ENCODE measurements at places on chromosomes 7 and 10. TPM values are rescaled to one million over a fixed set of nuclear protein-coding genes. Genes with fewer than 3 reads are reported as not detected.

The GFRA1 gene
- not detected for total RNA-seq

The ANKRD30A gene
- total RNA-seq, result not detected

The CFAP70 gene
- 0.59 TPM for total RNA-seq

The TACR2 gene
- not detected for total RNA-seq

The KCNIP2 gene
- total RNA-seq, result 2.4 TPM

The FAM25G gene
- total RNA-seq, result not detected

DNA sequence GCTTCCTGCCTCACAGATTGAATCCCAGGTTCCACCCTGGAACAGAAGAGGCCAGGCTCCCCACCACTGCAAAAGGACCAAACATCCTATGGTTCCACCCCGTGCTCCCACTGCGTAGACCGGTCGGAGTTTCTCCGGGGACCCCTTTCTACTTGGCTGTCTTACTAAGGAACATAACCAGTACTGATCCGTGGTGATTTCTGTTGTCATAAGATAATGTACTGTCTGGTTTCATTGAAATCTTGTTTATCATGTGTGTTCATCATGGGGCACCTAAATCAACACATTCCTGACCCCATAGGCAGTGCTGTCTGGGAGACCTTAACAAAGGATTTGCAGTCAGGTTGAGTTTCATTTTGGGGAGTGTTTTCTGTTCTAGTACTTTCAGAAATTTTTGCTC is 104.5 kb downstream of the CHN2 start:
- H3K36me3 ChIP-seq, result no peaks in the 10 kb centered on the region
- H3K27ac ChIP-seq, result no peak overlapping the region
- no peaks in the 10 kb centered on the region for H3K4me1 ChIP-seq
- no peak for DNase-seq
- no peak overlapping the region for H3K4me3 ChIP-seq
- H3K27me3 ChIP-seq, result no peaks in the 10 kb centered on the region

DNA sequence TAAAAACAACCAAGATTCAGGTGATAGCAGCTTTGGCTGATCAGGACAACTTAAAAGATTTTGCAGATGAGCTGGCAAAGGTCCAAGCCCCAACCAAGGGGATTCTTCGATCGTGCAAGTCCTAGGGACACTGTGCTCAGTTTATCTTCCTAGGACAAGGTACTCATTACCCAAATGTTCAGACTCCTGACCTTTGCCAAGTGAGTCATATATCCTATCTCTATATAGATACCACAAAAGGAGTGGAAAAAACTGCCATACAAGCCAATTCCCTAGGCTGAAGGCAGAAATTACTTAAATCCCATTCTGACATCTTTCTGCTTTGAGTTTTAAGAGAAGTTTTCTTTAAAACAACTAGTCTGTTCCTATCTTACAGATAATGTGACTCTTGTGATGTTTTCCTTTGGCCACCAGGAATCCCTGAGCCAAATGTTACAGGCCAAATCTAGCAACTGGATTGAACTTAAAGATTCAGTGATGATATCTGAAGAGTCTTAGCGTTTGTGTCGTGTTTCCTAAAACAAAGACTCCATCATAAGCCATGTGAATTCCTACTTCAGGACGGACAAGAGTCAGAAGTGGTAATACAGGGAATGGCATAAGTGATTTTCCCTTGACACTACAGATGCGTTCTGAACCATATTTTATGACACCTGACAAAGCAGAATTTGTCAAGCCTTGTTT is 142.6 kb upstream of the ASAH2 start:
- H3K4me1 ChIP-seq, result peaks cover 34% of the 10 kb centered on the region
- H3K27ac ChIP-seq, result no peak overlapping the region
- no peaks in the 10 kb centered on the region for H3K36me3 ChIP-seq
- no peak for DNase-seq

GRCh38 chr7:76314042-76314721 is 11.7 kb downstream of the HSPB1 start:
- peak; percentile 99 for DNase-seq
- H3K27me3 ChIP-seq, result no peaks in the 10 kb centered on the region
- H3K36me3 ChIP-seq, result peaks cover 7% of the 10 kb centered on the region
- no peak overlapping the region for H3K4me3 ChIP-seq
- H3K4me1 ChIP-seq, result peaks cover 20% of the 10 kb centered on the region
- peak overlapping the region; percentile 80 for H3K27ac ChIP-seq

GRCh38 chr10:80280071-80280800 is 9.2 kb downstream of the MAT1A start:
- no peaks in the 10 kb centered on the region for H3K36me3 ChIP-seq
- no peak overlapping the region for H3K27ac ChIP-seq
- no peak for DNase-seq
- no peaks in the 10 kb centered on the region for H3K27me3 ChIP-seq
- no peak overlapping the region for H3K4me3 ChIP-seq
